Activated CD4-positive, alpha-beta memory T cell treated with anti-CD3 and anti-CD28 coated beads, Interleukin-2, amount 10 ng/mL, durations not matched to agents 7 days and 5 days (primary cell): ENCODE measurements at places on chromosomes 7 and 10. TPM values are rescaled to one million over a fixed set of nuclear protein-coding genes. Genes with fewer than 3 reads are reported as not detected.

- no peak overlapping the region for H3K27ac ChIP-seq
- H3K4me1 ChIP-seq = no peaks in the 10 kb centered on the region
- no peak overlapping the region for H3K4me3 ChIP-seq
- no peaks in the 10 kb centered on the region for H3K36me3 ChIP-seq
Measured at GRCh38 chr7:146370171-146370570, 253.6 kb downstream of the CNTNAP2 start.

GRCh38 chr10:22697800-22698199 lies 16.6 kb downstream of the PIP4K2A start:
- no peaks in the 10 kb centered on the region for H3K27me3 ChIP-seq
- peaks cover 25% of the 10 kb centered on the region for H3K36me3 ChIP-seq
- H3K4me1 ChIP-seq = peaks cover 66% of the 10 kb centered on the region
- no peak for DNase-seq
- H3K4me3 ChIP-seq = no peak overlapping the region

DNA sequence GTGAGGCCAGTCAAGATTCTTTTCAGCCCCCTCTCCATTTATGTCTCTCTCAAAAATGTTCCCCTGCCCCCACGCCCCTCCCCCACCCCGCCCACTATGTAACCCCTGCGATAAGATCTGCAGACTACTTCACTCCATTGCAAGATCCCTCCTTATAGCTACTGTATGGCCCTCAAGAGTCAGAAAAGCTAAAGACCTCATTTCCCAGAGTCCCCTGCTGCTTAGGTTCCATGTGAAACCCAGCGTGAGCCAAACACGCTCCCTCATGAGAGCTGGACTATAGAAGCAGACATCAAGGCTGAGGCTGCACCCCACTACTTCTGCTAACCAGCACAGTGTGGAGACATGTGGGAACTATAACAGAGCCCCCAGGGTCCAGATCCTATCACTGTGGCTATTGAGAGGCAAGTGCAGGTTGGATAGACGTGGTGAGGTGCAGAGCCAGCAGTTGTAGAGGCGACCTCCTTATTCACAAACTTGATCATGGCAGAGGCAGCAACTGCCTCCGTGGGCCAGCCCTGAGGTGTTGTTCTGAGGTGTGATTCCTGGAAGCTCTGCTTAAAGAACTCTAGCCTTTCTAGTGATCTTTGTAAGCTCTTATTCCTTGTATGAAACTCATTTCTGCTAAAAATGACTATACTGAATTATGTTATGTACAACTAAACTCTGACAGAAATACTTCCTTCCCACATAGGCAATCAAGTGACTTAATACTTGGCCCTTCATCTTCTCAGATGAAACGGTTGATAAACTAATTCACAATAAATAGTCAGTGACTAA lies 117.0 kb upstream of the ARID5B start:
- peak; percentile 50 for DNase-seq
- H3K4me1 ChIP-seq = peaks cover 85% of the 10 kb centered on the region
- peaks cover 29% of the 10 kb centered on the region for H3K36me3 ChIP-seq
- peak overlapping the region; percentile 85 for H3K27ac ChIP-seq
- no peak overlapping the region for H3K4me3 ChIP-seq
- no peaks in the 10 kb centered on the region for H3K27me3 ChIP-seq

GRCh38 chr10:119478111-119478802 lies 64.3 kb downstream of the RGS10 start:
- peaks cover 12% of the 10 kb centered on the region for H3K27me3 ChIP-seq
- no peaks in the 10 kb centered on the region for H3K36me3 ChIP-seq
- peak overlapping the region; percentile 47 for H3K27ac ChIP-seq
- H3K4me3 ChIP-seq = peak overlapping the region; percentile 5
- DNase-seq = peak; percentile 47

DNA sequence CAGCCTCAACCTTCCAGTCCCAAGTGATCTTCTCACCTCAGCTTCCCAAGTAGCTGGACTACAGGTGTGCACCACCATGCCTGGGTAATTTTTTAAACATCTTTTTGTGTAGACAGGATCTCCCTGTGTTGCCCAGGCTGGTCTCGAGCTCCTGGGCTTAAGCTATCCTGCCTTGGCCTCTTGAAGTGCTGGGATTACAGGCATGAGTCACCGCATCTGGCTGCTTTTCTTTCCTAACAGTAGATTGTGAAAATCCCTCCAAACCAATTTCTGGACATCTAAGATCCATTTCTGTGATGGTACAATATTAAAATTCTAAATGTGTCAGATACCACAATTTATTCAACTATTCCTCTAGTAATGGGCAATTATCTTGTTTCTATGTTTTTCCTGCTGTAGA lies 38.7 kb downstream of the RAB18 start:
- no peak overlapping the region for H3K27ac ChIP-seq
- H3K4me1 ChIP-seq = peaks cover 19% of the 10 kb centered on the region
- H3K36me3 ChIP-seq = peaks cover 33% of the 10 kb centered on the region
- no peaks in the 10 kb centered on the region for H3K27me3 ChIP-seq
- no peak for DNase-seq

DNA sequence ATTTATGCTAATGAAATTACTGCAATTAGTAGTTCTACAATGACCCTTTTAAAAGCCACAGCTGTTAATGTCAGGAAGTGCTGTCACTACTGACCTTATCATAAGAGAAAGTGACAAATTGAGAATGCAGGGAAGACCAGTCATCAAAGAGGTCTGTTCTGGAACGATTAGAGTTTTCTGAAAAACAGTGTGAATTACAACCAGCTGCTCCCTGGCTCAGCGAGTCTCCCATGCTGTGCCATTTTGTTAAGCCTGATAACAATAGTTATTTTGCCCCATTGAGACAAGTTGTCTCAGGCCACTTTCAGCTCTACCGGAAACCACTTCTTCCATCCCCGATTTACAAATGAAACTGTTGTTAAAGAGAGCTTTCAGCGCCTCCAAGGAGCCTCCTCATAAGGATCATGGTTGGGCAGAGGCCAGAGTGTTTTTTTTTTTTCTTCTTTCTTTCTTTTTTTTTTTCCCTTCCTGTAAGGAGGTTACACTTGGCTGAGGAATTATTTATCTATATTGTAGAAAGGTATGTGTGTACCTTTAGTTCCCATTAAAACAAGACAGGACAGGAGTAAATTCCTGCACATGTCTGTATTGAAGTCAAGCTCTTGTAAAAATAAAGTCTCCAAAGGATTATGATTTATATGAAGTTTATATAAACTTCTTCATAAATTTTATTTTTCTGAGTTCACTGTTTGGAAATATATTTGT lies 173.6 kb downstream of the CDCA7L start:
- H3K36me3 ChIP-seq = no peaks in the 10 kb centered on the region
- no peaks in the 10 kb centered on the region for H3K4me1 ChIP-seq
- no peak overlapping the region for H3K27ac ChIP-seq
- peaks cover 25% of the 10 kb centered on the region for H3K27me3 ChIP-seq
- no peak overlapping the region for H3K4me3 ChIP-seq
- DNase-seq = no peak

The CAMK2B gene
- total RNA-seq = not detected

The TMEM270 gene
- not detected for total RNA-seq

The SAP25 gene
- 30.0 TPM for total RNA-seq

The MINDY4 gene
- 1.5 TPM for total RNA-seq

The PROSER2 gene
- 0.28 TPM for total RNA-seq

The FKBP6 gene
- total RNA-seq = not detected

The CALD1 gene
- 0.63 TPM for total RNA-seq
